ENCODE measurements at places on chromosomes 4 and X.
A peak's percentile ranks its signal among the peaks of the same experiment; 100 is the strongest.

- H3K27me3 ChIP-seq = peaks cover 54% of the 10 kb centered on the region
- H3K36me3 ChIP-seq = no peaks in the 10 kb centered on the region
- H3K4me1 ChIP-seq = peaks cover 22% of the 10 kb centered on the region
- DNase-seq = no peak
These were observed at the start of gene FHDC1 for GRCh38 chr4:152935631-152936445. Gene FHDC1 (plus strand): TSS chr4:152936323. CDS start chr4:152943058, 6,735 bp downstream.

GRCh38 chrX:2967584-2967983, 38.4 kb upstream of the ARSD start:
- H3K27ac ChIP-seq = no peak overlapping the region

DNA sequence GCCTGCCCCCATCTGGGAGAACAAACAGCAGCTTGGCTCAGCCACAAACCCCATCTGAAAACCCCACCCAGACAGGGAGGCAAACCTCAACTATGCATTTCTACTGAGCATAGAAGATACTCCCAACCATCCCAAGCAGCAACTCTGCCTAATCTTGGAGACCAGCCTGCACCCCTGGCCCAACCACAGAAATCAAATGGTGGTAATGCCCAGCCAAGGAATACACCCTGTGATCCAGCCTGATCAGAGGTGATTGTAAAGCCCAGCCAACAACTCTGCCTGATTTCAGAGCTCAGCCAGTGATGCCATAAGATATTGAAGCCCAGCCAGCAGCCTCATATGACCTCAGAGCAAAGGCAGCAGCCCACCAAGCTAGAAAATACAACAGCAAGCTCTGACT, 19.8 kb downstream of the TMLHE start:
- DNase-seq = no peak
- no peaks in the 10 kb centered on the region for H3K4me1 ChIP-seq
- H3K36me3 ChIP-seq = peaks cover 6% of the 10 kb centered on the region

- H3K27me3 ChIP-seq = no peaks in the 10 kb centered on the region
- H3K4me1 ChIP-seq = peaks cover 6% of the 10 kb centered on the region
- no peaks in the 10 kb centered on the region for H3K36me3 ChIP-seq
These were observed 27.0 kb downstream of the ARHGEF9 start for GRCh38 chrX:63758011-63758410.

- H3K27me3 ChIP-seq = no peaks in the 10 kb centered on the region
- DNase-seq = no peak
- no peak overlapping the region for H3K4me3 ChIP-seq
These were observed 30.6 kb upstream of the PLAC1 start for GRCh38 chrX:134688839-134689238.

DNA sequence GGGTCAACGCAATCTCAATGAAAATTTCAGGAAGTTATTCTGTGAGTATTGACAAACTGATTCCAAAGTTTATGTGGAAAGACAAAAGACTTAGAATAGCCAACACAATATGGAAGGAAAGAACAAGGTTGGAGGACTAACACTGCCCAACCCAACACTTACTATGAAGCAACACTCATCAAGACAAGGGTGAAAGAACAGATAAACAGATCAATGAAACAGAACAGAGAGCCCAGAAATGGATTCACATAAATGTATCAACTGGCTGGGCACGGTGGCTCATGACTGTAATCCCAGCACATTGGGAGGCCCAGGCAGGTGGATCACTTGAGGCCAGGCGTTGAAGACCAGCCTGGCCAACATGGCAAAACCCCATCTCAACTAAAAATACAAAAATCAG, 41.2 kb downstream of the FRYL start:
- H3K4me1 ChIP-seq = peaks cover 37% of the 10 kb centered on the region
- no peak overlapping the region for H3K27ac ChIP-seq
- no peaks in the 10 kb centered on the region for H3K27me3 ChIP-seq
- no peaks in the 10 kb centered on the region for H3K36me3 ChIP-seq
- no peak overlapping the region for H3K4me3 ChIP-seq

DNA sequence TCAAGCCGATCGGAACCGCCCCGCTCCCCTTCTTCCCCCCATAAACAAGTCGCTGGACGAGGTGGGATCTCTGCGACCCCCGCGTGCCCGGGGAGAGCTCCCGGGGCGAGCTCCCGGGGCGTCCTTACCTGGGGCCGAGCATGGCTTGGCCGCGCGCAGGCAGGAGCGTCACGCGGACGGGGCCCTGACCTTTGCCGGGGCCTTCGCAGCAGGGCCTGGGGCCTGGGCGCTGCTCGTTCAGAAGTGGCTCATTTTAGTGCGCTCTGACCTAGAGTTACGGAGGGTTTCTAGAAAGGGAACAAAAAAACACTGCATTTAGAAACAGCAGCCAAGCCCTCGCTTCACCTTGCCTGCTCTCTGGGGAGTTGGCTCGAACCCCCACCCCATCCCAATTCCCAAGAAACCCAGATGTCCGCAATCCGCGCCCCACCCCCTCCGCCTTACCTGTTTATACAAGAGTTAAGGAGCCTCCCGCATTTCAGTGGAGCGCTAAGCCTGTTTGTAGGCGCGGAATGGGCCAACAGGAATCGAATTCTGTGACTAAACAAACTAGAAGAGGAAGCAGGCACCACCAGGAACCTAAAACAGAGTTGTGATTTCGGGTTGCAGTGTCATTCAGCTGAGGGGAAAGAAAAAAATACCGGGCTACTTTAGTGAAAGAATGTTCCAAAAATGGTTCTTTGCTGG, 814 bp upstream of the RBM47 start:
- DNase-seq = peak; percentile 47
- H3K36me3 ChIP-seq = no peaks in the 10 kb centered on the region
- peaks cover 12% of the 10 kb centered on the region for H3K27me3 ChIP-seq
- peaks cover 11% of the 10 kb centered on the region for H3K4me1 ChIP-seq
- peak overlapping the region; percentile 59 for H3K4me3 ChIP-seq
- H3K27ac ChIP-seq = no peak overlapping the region

GRCh38 chr4:8167291-8167690, 8.7 kb upstream of the ABLIM2 start:
- no peaks in the 10 kb centered on the region for H3K27me3 ChIP-seq
- H3K4me1 ChIP-seq = peaks cover 8% of the 10 kb centered on the region
- no peak for DNase-seq
- H3K27ac ChIP-seq = no peak overlapping the region
- no peaks in the 10 kb centered on the region for H3K36me3 ChIP-seq

- H3K4me1 ChIP-seq = no peaks in the 10 kb centered on the region
- no peak overlapping the region for H3K4me3 ChIP-seq
- H3K27me3 ChIP-seq = peaks cover 3% of the 10 kb centered on the region
- H3K27ac ChIP-seq = no peak overlapping the region
- no peak for DNase-seq
- H3K36me3 ChIP-seq = no peaks in the 10 kb centered on the region
These were observed 41.3 kb upstream of the PRKG2 start for GRCh38 chr4:81256059-81256970.

- H3K4me3 ChIP-seq = no peak overlapping the region
- H3K4me1 ChIP-seq = no peaks in the 10 kb centered on the region
- H3K27me3 ChIP-seq = no peaks in the 10 kb centered on the region
- no peaks in the 10 kb centered on the region for H3K36me3 ChIP-seq
- H3K27ac ChIP-seq = no peak overlapping the region
These were observed 77.3 kb upstream of the MSX1 start for GRCh38 chr4:4781936-4782707.

- H3K4me1 ChIP-seq = no peaks in the 10 kb centered on the region
- no peak overlapping the region for H3K4me3 ChIP-seq
- no peak for DNase-seq
- no peaks in the 10 kb centered on the region for H3K36me3 ChIP-seq
- H3K27ac ChIP-seq = no peak overlapping the region
- H3K27me3 ChIP-seq = no peaks in the 10 kb centered on the region
These were observed 40.3 kb downstream of the ATP11C start for GRCh38 chrX:139892512-139892911.

DNA sequence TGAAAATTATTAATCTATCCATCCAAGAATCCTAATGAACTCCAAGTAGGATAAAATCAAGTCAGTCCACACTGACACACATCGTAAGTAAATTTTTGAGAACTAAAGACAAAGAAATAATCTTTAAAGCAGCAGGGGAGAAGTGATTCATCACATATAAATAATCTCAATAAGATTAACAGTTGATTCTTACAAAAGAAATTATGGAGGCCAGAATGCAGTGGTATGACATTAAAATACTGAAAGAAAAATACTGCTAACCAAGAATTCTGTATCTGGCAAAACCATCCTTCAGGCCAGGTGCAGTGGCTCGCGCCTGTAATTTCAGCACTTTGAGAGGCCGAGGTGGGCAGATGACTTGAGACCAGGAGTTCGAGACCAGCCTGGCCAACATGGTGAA, 96.1 kb upstream of the SH3RF1 start:
- H3K36me3 ChIP-seq = no peaks in the 10 kb centered on the region
- DNase-seq = no peak
- H3K27ac ChIP-seq = no peak overlapping the region
- peaks cover 2% of the 10 kb centered on the region for H3K27me3 ChIP-seq

GRCh38 chrX:24732766-24733500, 39.2 kb downstream of the POLA1 start:
- no peak overlapping the region for H3K4me3 ChIP-seq
- no peak for DNase-seq
- no peaks in the 10 kb centered on the region for H3K27me3 ChIP-seq
- no peak overlapping the region for H3K27ac ChIP-seq
- H3K36me3 ChIP-seq = peaks cover 12% of the 10 kb centered on the region

DNA sequence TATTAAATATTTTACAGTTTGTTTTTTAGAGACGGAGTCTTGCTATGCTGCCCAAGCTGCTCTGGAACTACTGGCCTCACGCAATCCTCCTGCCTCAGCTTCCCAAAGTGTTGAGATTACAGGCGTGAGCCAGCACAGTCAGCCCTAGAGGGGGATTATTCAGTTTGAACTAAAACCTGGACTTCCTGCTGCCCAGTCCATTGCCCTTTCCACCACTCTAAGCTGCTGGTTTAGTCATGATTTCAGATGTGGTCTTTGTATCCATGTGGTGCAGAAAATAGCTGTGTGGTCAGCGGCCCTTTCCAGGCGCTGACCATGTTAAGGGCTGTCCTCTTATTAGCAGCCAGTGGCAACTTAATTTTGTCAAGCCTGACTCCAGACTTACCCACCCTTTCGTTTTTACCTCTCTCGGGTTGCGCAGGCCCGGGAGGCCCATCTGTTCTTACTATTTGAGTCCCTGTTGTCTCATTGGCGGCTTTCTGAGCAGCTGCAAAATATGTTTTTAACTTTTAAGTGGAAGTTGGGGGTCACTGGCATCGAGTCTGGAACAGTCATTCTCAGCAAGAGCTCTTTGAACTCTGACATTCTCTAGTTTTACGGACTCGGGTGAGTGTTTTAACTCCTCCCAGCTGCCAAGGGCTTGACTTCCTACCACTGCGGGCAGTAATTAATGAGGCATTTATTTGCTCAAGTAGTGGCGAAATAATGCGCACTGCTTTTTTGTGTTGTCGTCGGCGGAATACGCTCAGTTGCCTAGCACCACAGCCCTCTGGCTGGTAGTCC, 773 bp upstream of the VMA21 start:
- no peaks in the 10 kb centered on the region for H3K27me3 ChIP-seq
- peak overlapping the region; percentile 94 for H3K27ac ChIP-seq
- H3K4me3 ChIP-seq = peak overlapping the region; percentile 72
- peaks cover 50% of the 10 kb centered on the region for H3K4me1 ChIP-seq

DNA sequence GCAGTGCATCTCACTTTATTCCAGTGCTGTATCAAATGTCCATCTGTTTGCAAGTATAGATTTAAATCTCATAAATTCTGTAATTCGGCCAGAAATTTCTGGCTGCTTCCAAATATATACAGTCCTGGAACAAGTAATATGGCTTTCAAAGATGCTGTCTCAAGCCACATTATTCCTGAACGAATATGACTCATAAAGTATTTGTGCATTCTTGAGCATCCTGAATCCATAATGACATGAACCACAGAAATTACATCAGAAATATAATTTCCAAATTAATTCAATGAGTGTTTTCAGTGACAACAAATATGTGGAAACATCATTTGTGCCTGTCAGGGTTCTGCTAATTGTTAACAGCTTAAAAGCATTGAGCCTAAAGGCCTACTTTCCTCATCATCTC, 140.9 kb upstream of the HPGD start:
- no peak overlapping the region for H3K27ac ChIP-seq
- H3K4me1 ChIP-seq = no peaks in the 10 kb centered on the region
- no peaks in the 10 kb centered on the region for H3K27me3 ChIP-seq

GRCh38 chr4:5839332-5839731, 53.6 kb downstream of the CRMP1 start:
- no peaks in the 10 kb centered on the region for H3K27me3 ChIP-seq
- DNase-seq = no peak
- no peaks in the 10 kb centered on the region for H3K4me1 ChIP-seq
- no peak overlapping the region for H3K4me3 ChIP-seq
- no peak overlapping the region for H3K27ac ChIP-seq

- H3K27me3 ChIP-seq = no peaks in the 10 kb centered on the region
- no peak for DNase-seq
- no peak overlapping the region for H3K4me3 ChIP-seq
- H3K27ac ChIP-seq = no peak overlapping the region
These were observed 309.4 kb upstream of the NOCT start for GRCh38 chr4:138706201-138706600.

GRCh38 chr4:15366721-15367120, 61.1 kb upstream of the C1QTNF7 start:
- H3K4me3 ChIP-seq = no peak overlapping the region
- H3K36me3 ChIP-seq = no peaks in the 10 kb centered on the region
- no peak overlapping the region for H3K27ac ChIP-seq
- H3K4me1 ChIP-seq = no peaks in the 10 kb centered on the region
- DNase-seq = no peak

- DNase-seq = no peak
- peaks cover 11% of the 10 kb centered on the region for H3K4me1 ChIP-seq
- H3K27ac ChIP-seq = no peak within 1 kb of the TSS
- H3K4me3 ChIP-seq = peak within 1 kb of the TSS; percentile 40
These were observed at the start of gene SMIM10L2A for GRCh38 chrX:135421932-135422809. Gene SMIM10L2A (plus strand): TSS chrX:135421944. CDS start chrX:135422132, 188 bp downstream.

DNA sequence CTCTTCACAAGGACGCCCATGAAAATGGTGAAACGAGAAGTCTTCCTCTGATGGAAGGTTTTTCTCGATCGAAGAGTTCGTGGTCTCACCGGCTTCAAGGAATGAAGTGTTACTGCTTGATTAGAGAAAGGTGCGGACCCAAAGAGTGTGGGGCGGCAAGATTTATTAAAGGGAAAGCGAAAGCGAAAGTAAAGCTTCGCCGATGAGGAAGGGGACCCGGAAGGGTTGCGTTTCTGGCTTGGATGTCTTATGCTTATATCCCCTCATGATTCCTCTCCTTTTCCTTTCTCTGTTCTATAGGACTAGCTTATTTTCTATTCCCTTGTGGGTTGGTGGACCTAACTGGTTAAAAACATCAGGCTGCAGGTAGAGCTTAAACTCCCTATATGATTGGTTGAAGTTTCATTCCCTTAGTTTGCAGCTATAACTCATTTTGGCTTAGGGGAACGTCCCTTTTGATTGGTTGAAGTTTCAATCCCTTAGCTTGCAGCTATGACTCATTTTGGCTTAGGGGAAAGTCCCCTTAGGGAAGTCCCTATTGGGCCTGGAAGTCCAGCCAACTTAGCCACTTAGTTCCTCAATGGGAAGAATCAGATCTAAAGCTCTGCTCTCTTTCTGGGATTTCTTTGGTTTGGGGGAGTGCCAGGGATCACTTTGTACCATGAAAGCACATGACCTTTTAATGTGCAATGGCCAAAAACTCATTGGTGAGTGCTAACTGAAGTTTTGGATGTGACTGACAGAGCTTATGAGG, 1025.0 kb upstream of the PCDH10 start:
- H3K27me3 ChIP-seq = no peaks in the 10 kb centered on the region
- no peaks in the 10 kb centered on the region for H3K36me3 ChIP-seq
- H3K4me3 ChIP-seq = no peak overlapping the region
- H3K27ac ChIP-seq = no peak overlapping the region
- no peak for DNase-seq

GRCh38 chr4:185328586-185328985, 67.1 kb downstream of the LRP2BP start:
- DNase-seq = no peak
- no peak overlapping the region for H3K4me3 ChIP-seq
- H3K27me3 ChIP-seq = no peaks in the 10 kb centered on the region
- no peak overlapping the region for H3K27ac ChIP-seq
- no peaks in the 10 kb centered on the region for H3K4me1 ChIP-seq
- H3K36me3 ChIP-seq = no peaks in the 10 kb centered on the region

Measured in CD4-positive, alpha-beta T cell (primary cell).